ENCODE measurements at places on chromosomes 16 and 17.

- peak; percentile 13 for DNase-seq
Measured at GRCh38 chr17:20944014-20944865, 98.6 kb downstream of the USP22 start.

GRCh38 chr16:8585857-8586256, 4.5 kb downstream of the TMEM114 start:
- DNase-seq: no peak

DNA sequence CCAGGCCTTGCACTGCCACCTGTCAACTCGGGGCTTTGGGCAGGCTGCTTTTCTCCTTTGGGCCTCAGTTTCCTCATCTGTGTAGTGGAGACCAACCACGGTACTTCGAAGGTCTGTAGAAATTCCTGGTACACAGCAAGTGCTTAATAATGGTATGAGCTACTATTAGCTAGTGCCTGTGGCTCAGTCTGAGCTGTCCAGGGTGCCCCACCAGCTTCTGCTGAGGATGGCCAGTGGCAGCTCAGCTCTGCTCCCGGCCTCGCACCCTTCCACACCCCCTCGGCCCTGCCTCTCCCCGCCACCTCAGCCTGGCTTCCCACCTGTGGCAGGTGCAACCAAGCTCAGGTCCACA, 26.2 kb upstream of the PLCG2 start:
- DNase-seq: no peak

DNA sequence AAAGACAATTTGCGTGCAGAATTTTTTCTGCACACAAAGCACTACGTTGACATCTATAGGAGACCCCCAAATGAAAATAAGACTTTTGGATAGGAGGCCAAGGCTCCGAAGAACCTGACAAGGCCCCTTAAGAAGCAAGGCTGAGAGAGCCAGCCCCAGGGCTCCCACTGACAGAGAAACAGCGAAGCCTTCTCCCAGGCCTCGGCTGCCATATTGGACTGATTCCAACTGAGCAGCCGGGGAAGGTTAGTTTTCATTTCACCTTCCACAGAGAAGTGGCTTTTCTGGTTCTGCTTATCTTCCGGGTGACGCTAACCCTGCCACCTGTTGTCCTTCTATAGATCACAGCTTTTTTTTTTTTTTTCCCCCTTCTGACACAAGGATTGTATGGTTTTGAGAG, 356.7 kb downstream of the SOX9 start:
- no peak for DNase-seq

DNA sequence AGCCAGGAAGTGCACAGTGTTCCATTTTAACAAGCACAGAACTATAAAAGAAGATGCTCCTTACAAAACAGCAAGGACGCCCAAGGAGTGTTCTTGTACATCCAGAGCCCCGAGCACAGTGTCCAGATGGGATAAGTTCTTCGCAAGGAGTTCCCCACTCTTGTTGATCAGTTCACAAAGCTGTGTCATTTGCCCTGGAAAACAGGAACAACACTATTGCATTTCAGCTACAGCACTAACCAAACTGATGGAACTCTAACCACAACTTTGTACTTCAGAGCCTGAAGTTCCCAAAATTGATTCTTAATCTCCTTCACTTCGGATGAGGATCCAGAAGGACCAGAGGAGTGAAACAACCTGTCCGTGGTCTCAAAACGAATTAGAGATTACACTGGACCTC, 5.1 kb downstream of the COPS3 start:
- no peak for DNase-seq

DNA sequence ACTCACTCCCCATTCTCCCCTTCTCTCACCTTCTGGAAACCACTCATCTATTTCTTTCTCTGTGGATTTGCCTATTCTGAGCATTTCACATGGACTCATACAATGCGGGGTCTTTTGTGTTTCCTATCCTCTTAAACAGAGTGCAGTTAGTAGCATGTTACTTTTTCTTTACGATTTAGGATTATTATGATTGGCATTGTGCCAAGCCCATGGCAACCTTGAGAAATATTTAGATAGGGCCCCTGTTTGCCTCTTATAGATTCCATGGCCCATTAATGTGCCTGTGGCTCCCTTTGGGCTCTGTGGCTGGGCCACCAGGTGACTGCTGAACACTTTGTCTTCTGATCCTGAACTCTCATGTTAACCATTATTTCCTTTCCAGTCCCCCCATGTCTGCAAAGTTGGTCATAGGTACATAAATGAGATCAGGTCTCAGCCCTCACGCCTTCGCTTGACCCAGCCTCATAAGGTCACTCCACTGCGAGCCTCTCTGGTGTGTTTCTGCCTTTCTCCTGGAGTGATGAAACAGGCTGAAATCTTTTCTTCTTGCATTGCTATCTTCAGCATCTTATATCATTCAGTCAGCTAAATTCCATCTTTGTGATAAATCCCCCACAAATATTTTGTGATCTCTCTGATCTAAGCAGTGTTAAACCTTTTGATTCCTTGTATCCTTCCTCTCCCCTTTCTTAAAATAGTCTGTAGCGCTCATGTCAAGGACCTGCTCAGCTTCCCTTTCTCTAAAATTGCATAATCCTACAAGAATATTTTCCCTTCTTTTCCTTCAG, 44.0 kb downstream of the MYH3 start:
- no peak for DNase-seq

DNA sequence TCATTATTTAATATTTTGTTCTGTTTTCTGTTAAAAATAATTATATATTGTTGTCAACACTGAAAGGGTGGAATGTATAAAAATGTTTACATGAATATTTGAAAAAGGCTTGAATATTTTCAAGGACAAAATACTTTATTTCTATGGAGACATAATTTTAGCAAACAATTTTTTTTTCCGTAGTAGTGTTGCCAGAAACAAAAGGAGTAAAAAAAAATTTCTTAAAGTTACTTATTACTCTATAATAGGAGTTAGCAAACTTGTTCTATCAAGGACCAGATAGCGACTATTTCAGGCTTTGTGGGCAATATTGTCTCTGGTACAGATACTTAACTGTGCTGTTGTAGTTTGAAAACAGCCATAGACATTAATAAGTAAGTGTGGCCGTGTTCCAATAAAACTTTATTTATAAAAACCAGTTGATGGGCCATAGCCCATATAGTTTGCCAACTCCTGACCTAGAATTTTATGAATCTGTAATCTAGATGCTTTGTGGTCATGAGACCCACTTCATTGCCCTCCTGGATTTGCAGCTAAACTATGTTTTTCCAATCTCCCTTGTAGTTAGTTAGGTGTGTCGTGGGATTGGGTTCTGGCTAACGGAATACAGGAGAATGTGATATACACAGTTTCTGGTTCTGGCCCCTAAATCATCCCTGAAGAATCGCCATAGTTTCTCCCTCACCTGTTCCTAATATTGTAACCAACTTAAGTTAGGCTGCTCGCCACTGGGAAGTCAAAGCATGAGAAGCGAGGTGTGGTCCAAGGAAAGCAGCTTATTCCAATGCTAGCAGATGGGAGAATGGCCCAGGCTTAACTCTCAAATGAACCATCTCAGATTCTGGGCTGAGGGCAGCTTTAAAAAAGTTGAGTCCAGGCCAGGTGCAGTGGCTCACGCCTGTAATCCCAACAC, 153.6 kb downstream of the ABCA8 start:
- no peak for DNase-seq

- DNase-seq: no peak
Measured at GRCh38 chr16:85718682-85719081, 29.9 kb upstream of the GINS2 start.

All from CD4-positive, alpha-beta T cell treated with Interleukin-10 for 1 hour (primary cell).